ENCODE measurements at places on chromosomes 7 and 10.

- DNase-seq = no peak
Observed at GRCh38 chr10:12186323-12186722, 9.4 kb downstream of the NUDT5 start.

- DNase-seq = no peak
Observed at GRCh38 chr10:133007360-133007858, 65.0 kb upstream of the CFAP46 start.

DNA sequence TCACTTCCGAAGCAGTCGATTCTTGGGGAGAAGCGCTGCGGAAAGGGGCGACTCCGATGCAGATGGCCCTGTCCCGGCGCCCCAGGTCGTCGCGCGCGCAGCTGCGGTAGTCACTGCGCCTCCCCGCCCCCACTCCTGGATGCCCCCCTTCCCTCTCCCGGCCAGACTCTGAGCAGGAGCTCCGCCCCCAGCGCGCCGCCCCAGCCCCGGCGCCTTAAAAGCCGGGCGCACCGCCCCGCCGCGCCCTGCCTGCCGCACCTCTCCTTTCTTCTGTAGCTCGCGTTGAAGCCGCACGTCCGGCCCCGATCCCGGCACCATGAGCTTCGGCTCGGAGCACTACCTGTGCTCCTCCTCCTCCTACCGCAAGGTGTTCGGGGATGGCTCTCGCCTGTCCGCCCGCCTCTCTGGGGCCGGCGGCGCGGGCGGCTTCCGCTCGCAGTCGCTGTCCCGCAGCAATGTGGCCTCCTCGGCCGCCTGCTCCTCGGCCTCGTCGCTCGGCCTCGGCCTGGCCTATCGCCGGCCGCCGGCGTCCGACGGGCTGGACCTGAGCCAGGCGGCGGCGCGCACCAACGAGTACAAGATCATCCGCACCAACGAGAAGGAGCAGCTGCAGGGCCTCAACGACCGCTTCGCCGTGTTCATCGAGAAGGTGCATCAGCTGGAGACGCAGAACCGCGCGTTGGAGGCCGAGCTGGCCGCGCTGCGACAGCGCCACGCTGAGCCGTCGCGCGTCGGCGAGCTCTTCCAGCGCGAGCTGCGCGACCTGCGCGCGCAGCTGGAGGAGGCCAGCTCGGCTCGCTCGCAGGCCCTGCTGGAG, at the start of gene INA:
Gene INA, plus strand, starts transcription at position 243 of the 817 bp plus-strand sequence. Its CDS starts 74 bp downstream, at position 317.
- peak; percentile 59 for DNase-seq

GRCh38 chr10:72490951-72491350, 134.9 kb downstream of the MICU1 start:
- DNase-seq = no peak

DNA sequence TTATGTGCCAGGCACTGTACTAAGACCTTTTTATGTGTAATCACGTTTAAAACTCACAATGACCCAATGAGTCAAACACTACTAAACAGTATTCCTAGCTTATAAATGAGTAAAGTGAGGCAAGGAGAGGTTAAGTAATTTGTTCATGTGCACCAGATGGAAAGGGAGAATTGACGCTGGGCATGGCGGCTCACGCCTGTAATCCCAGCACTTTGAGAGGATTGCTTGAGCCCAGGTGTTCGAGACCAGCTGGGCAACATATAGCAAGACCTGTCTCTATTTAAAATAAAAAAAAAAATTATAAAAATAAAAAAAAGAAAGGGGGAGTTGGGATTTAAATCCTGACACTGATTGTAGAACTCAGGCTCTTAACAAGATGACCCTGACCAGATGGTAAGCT, 46.7 kb upstream of the DLG5 start:
- no peak for DNase-seq

DNA sequence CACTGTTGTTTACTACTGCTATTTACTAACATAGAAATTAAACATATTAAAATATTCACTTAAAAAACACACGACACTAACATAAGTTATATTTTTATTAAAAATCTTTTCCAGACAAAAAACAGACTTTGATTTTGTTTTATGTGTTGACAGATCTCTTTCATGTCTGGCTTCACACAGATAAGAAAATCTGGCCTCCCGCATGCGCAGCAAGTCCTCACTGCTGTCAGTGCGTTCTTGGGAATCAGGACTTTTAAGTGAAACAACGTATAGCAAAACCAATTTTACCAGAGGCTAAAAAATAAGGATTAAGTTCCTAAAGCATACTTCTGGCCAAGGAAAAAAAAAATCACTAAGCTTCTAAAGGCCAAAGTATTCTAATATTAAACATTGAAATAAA, 1.2 kb upstream of the IDI1 start:
- no peak for DNase-seq

DNA sequence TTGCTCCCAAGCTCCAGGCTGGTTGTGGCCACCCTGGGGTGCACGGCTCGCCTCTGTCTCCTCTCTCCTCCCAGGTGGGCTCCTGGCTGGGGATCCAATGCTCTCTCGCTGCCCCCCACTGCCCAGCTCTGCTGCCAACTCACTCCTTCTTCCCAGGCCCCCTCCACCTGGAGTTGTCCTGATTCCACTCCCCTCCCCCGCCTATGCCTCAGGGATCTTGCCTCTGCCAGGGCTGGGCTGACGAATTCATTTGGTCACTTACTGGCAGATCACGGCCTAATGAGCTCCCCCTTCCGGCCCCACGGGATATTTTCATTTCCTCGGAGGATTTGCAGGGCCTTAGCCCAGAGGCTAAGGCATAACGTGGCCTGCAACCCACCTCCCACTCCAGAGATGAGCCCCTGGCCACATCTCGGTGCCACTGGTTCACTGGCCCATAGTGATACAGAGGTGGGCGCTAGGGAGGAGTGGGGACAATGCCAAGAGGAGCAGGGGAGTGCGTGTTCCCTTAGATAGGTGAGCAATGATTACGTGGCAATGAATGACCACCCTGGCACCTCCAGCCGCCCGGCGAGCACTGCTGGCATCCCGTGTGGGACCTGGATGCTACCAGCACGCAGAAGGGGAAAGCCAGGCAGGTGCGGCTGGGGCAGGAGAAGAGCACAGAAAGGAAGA, 344.6 kb upstream of the SHH start:
- DNase-seq = peak; percentile 18

GRCh38 chr10:97690133-97690532, 3.1 kb upstream of the AVPI1 start:
- no peak for DNase-seq

- no peak for DNase-seq
Observed at GRCh38 chr7:151386301-151387160, 23.3 kb downstream of the WDR86 start.

DNA sequence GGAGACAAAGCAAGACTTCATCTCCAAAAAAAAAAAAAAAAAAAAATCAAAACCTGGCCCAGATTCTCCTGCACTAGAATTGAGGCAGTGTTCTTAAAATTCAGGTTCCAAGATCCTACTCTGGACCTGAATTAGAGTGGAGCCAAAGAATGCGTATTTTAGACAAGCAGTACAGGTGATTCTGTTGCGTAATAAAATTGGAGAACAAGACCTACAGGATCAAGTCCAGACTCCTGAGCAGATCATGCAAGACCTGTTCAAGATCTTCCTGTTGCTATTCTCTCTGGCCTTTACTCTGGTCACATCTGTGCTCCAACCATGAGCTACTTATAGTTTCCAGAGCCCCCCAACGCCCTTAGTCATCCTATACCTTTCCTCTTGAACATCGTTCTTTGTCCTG, 51.5 kb upstream of the RSBN1L start:
- no peak for DNase-seq

- DNase-seq = no peak
Observed at GRCh38 chr7:70017357-70017756, 419.1 kb downstream of the AUTS2 start.

DNA sequence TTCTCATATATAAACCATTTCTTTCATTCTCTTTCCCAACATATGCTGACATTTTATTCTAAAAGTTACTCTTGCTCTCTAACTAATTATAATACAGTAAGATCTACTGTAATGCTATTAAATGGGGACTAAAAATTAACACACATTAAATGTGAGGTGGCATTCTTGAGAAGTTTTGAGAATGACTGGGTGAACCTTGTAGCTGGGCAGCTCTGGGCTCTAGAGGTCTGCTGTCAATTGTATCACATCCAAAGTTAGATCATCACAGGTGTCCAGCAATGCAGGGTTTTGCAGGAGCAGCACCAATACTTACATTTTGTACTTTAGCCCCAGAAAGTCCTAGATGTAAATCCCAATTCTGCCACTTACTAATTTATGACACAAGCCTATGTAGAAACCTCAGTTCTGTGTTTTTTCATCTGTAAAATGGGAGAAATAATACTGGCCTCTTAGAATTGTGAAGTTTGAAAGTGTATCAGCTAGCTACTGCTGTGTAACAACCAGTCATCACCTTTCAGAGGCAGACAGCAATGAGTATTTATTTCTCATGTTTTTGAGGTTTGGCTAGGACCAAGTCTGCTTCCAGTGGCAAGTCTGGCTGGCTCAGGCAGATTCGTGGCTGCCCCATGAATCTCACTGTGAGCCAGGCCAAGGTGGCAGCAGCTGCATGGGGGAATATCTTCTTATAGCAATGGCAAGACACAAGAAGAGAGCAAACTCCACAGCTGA, 79.6 kb upstream of the EMX2 start:
- DNase-seq = no peak

DNA sequence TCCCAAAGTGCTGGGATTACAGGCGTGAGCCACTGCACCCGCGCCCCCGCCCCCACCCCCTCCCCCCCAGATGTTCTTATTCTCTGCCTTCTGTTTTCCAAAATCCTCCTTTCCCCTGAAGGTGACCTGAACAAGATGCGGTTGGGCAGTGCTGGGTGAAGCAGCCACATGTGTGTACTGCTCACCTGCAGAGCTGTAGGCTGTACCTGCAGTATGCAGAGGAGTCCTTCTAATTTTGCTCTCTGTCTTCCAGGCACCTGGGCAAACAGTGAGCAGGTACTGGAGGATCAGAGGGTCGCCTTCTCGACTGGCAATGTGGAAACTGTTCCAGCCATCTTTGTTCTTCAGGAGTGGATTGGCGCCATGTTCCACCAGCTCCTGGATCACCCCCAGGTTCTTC, 2.1 kb downstream of the ANKRD16 start:
- no peak for DNase-seq
